ENCODE measurements at places on chromosomes 3 and 15.

DNA sequence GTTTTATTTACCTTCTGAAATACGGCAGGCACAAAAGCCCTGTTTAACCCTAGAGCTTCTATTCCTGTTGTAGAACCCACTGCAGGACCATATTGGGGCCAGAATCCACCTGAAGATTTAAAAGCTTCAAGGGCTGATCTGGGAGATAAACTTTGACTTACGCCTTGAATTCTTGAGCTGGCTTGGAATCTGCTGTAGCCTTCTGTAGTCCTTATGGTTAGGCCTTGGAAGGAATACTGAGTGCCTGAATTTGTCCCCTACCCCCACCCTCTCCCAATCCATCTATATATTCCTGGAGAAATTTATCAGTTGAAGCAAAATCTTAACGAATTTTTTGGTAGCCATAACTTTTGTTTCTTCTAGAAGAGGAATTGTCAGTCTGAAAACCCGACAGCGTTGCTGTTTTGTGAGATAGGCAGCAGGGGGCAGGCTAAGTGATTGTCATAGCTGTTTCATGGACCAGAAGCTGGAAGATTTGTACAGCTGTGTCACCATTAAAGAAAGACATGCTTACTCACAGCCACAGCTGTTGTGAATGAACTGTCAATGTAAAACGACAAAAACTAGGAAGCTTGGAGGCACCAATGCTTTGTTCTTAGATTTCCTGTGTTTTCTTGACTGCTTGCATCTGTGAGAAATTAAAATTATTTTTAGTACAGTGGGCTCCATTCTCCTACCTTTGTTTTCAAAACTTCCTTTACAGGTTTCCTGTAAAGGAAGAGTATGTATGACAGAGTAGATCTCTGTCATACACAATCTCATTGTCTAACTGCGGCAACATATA lies 12.8 kb downstream of the LXN start:
- no peak for DNase-seq

GRCh38 chr15:27889258-27889657 lies 209.9 kb downstream of the OCA2 start:
- no peak for DNase-seq

DNA sequence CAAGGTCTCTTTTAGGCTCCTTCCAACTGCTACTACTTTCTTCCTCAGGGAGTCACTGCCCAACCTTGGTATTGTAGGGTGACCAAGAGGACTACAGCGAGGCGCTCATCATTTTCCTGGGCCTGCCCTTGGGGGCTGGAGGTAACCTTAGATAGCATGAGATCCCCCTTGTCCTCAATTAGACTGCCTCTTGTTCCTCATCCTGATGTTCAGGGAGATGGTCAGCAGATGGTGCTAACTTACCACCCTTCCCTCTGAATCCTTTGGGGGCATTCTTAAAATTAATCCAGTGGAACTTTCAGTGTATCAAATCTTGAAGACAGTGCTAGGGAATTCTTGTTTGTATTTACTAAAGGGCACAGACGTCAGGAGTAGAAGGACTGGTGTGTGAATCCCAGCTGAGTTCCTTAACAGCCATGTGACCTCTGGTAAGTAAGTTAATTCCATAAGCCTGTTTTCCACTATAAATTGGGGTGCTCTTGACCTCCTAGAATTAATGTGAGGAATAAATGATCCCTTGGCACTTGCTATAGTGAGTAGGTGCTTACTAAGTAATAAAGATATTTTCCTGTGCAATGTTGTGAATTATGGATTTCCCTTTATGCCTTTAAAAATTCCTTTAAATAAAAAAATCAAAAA lies 4.1 kb upstream of the CLPX start:
- no peak for DNase-seq

GRCh38 chr3:136197159-136197793 lies 1.1 kb upstream of the MSL2 start:
- DNase-seq = no peak

DNA sequence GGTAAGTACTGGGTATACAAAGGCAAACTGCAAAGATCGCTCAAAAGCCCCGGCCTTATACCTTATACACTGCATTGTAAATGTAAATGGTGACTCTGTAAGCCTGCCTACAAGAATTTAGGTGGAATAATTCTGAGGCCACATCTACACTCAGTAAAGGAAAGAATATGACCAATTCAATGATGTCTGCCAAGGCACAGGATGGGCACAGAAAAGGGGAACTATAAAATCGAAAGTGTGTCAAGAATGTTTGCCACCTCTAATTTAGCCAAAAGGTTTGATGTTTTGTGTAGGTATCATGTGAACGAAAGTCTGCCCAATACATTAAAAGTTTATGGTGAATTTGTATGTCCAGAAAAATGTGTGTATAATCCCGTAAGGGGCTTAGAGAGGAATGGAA lies 96.1 kb downstream of the FOXP1 start:
- no peak for DNase-seq

- no peak for DNase-seq
Observed at GRCh38 chr3:16255726-16256125, 9.0 kb downstream of the DPH3 start.
